ENCODE measurements at places on chromosomes 13 and 19.

DNA sequence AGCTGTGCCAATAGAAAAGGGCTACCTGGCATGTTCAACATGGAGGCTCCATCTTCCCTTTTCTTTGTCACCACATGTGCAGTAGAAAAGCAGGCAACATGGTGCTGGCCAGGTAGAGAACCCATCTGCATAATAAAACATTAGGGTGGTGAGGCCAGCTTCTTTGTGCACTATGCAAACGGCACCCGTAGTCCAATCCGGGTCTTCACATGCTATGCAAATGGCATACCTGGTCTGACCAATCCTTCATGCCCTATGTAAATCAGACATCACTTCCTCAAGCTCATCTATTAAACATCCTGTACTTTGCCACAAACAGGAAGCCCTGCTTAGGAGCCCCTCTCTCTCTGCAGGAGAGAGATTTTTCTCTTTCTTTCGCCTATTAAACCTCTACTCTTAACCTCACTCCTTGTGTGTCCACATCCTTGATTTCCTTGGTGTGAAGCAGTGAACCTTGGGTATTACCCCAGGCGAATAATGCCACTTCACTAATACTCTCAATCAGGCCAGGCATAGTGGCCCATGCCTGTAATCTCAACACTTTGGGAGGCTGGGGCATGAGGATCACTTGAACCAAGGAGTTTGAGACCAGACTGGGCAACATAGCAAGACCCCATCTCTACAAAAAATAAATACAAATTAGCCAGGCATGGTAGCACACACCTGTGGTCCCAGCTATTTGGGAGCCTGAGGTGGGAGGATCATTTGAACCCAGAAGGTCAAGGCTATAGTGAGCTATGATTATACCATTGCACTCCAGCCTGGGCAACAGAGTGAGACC, 111.3 kb upstream of the MRI1 start:
- no peak for DNase-seq

DNA sequence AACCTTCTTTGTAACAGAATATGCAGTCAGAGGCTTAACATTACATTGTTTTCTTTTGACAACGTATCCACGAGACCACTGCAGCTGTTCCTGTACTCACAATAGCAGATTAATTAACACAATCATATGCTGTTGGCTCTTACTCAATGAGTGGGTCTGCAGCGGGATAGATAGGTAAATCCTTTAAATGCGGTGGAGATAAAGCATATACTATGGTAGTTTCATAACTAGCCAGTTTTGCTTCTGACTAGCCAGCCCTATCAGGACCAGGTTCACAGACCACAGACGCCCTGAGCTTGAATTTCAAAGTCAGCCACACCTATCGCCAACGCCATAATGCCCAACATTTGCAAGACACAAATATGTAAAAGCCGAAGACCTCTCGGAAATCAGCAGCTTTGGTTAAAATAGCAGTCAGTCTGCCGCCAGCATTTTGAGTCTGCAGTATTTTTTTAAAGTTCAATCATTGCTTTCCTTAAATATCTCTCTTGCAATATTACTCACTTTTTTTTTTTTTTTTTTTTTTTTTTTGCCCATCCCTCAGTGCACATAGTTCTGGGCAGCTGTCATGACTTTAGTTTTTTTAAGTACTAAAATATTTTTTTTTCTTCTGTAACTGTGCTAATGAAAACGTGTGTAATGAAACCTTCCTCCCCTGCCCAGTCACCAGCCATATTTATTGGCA, 120.5 kb downstream of the ZNF536 start:
- no peak for DNase-seq

GRCh38 chr13:96274046-96274445, 184.1 kb downstream of the HS6ST3 start:
- no peak for DNase-seq

GRCh38 chr13:20297181-20297580, 65.1 kb upstream of the GJB6 start:
- no peak for DNase-seq

DNA sequence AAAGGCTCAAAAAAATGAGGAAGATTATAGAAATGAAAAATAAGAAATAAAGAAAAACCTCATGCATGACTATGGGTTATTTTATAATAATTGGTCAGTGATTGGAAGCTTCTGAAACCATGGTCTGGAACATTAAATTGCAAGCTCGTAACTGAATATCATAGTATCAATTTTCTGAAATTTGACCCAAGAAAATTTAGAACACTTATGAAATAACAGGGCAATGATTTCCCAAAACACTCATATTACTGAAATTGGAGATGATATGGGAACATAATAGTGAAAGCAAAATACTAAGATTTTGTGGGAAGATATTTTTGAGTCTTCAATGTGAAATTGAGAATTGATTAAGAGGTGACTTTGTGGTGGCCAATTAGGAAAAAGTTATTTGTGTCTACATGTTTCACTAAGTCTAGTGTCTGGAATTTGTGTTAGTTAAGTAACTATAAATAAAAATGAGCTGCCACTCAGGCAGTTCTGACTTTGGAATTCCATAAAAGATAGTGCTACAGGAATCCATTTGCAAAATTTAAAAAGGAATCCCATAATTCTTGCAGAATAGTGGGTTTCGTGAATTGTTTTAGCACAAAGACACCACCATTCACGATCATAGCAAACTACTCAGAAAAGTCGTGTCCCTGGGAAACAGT, 603.0 kb downstream of the LMO7 start:
- no peak for DNase-seq

DNA sequence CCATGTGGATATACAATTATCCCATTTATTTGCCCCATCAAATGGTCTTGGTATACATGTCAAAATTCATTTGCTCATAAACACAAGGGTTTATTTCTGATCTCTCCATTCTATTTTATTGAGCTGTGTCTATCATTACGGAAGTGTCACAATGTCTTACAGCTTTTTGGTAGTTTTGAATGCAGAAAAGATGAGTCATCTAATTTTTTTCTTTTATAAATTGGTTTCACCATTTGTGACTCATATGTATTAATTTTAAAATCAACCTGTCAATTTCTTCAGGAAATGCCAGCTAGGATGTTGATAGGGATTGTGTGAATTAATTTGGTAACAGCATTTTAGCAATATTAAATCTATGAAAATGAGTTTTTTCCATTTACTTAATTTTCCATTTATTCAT, 2549.4 kb downstream of the PCDH9 start:
- DNase-seq, result no peak

GRCh38 chr13:111902726-111903125, 164.2 kb upstream of the SOX1 start:
- DNase-seq, result no peak

DNA sequence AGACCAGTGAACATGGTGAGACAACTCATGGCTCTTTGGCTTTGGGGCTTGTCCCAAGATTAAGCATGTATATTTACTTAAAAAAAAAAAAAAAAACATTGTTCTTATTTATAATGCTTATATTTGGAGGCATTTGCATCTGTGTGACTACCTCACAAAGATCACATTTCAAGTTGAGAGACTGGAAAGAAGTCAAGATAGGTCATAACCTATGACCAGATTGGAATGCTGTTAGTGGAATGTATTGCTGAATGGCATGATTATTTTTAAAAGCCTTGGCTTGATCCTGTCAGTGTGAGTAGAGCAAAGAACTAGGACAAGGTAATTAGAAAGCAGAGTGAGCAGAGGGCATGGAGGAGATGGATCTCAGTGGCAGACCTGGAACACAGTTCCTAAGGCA, 214.6 kb downstream of the OXGR1 start:
- no peak for DNase-seq

DNA sequence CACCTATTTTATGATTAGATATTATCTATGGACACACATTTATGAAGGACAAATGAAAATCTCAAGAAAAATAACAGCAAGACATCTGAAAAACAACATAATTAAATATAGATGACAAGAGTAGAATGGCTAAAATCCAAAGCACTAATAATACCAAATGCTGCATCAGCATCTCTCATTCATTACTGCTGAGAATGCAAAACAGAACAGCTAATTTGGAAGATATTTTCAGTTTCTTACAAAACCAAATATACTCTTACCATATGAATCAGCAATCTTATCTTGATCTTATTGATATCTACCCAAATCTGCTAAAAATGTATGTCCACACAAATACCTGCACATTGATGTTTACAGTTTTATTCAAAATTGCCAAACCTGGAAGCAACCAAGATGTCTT, 829.1 kb upstream of the MIR17HG start:
- no peak for DNase-seq

DNA sequence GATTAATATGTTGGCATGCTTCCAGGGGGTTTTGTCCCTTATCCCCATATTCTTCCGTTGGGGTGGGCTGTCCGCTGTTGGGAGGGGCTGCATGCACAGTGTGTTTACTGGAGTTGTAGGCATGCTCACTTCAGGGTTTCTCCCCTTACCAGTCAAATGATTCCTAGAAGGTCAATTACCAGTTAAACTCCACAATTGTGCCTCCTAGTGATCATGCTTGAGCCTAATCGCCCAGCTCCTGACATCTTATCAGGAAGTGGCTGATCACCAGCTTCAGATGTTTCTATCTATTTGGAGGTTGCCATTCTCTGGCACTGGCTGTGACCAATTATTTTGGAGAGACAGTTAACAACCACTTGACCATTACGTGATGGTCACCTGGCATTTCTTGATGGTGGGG, 1090.0 kb downstream of the SLITRK5 start:
- no peak for DNase-seq

DNA sequence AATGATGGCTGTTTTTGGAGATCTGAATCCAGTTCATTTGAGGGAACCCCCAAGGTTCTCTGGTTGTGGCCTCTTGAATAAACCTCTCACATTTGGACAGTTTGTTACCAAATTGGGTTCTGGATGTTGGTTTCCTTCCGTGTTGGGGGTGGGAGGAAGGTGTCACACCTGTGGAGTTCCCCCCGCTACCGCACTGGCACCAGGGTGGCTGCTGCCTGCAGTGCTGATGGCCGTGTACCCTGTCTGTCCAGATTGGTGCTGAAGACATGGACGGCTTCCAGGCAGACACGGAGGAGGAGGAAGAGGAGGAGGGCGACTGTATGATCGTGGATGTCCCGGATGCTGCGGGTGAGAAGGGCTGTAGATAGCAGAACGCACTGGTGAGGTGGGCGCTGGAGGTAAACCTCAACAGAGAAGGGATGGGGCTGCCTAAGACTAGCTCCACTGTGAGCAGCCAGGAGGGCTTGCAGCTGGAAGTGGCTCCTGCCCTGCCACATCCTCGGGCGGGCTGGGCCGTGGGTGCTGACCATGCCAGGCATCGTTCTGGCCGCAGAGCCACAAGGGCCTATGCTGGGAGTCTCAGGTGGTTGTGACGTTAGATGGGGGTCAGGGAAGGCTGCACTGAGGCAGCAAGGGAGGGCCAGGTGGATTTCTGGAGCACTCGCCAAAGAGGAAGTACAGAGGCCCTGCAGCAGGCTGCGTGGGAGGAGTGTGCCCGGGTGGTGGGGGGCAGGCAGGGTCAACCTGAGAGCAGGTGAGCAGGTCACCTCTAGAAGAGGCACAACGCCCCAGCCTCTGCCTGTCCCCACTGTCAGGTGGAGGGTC, 15.4 kb downstream of the UBXN6 start:
- no peak for DNase-seq

GRCh38 chr19:50510700-50511068, 307 bp downstream of the JOSD2 start:
- DNase-seq, result no peak

DNA sequence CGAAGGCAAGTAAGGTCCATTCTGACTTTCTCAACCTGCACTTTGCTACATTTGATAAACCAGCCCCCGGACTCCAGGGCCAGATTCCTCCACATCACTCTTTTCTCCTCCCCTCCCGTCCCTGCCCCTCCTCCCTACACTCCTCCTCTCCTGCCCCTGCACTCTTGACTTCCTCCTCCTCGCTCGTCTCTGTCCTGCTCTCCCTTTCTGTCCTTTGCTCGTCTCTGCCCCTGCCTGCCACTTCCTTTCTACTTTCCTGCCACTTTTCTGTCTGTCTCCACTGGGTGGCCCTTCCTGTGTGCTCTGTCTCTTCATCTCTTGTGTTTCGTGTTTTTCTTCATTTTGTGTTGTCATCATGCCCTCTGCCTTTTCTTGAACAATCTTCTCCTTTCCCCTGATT, 7.0 kb downstream of the U2AF2 start:
- DNase-seq, result no peak

- no peak for DNase-seq
These were observed 1.7 kb downstream of the CNMD start for GRCh38 chr13:52737965-52738364.

DNA sequence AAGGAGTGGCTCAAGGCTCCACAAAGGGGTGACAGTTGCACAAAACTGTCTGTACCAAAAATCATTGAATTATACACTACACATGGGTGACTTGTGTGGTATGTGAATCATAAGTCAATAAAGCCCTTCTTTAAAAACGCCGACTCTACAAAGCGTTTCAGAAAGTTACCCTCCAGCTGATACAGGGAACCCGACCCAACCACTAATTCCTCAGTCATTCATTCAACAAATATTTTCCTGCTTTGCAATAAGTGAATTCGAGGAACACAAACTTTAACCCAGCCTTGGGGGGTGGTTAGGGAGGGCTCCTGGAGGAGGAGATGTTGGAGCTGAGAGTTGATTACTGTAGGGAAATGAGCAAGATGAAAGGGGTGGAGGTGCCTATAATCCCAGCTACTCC, 32.0 kb downstream of the LTBP4 start:
- no peak for DNase-seq

GRCh38 chr13:41452462-41452861, 4.9 kb upstream of the RGCC start:
- no peak for DNase-seq

DNA sequence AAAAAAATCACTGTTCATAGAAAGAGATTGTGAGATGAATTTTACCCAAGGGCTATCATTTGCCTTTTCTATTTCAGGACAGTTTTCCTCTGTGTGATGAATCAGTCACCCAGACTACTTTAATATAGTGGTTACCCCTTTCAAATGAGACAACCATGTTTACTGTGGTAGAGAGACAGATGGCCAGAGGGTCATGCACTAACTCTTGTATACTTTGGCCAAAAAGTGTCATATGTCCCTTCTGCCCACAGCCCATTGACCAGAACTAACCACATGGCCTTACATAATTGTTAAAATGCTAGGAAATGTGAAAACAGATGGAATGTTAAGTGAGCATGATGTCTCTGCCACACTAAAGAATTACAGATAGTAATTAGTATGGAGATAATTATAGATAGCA, 498.7 kb downstream of the DACH1 start:
- no peak for DNase-seq

DNA sequence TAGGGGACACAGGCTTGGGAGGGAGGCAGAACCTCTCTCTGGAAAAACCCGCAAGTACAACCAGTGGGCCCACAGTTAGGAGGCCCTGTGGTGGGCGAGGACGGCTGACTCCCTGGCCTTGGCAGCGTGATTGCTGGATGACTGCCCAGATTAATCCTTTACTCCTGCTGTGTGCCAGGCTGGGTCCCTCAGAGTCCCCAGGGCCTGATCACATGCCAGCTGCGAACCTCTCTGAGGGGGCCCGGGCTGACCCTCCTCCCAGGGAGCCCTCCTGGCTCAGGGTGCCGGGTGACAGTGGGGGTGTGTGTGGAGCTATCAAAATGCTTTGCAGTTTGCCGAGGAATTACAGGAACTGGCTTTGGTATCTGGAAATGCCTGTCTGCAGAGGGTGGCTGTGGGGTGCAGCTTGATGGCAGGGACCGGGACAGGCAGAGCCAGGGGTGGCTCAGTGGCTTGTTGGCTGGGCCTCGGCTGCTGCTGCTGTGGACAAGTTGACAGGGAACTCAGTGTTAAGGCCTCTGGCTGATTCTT, 48.9 kb downstream of the DNM2 start:
- DNase-seq, result no peak

GRCh38 chr13:48731957-48732569, 78.3 kb downstream of the CYSLTR2 start:
- no peak for DNase-seq

- no peak for DNase-seq
These were observed 44.8 kb downstream of the FLT1 start for GRCh38 chr13:28449826-28450773.
